Left ventricle myocardium superior (tissue), 1 donor: ENCODE measurements at places on chromosomes 6 and 20.

- no peak for DNase-seq
These were observed 1309.0 kb downstream of the EPHA7 start for GRCh38 chr6:92110403-92110802.

DNA sequence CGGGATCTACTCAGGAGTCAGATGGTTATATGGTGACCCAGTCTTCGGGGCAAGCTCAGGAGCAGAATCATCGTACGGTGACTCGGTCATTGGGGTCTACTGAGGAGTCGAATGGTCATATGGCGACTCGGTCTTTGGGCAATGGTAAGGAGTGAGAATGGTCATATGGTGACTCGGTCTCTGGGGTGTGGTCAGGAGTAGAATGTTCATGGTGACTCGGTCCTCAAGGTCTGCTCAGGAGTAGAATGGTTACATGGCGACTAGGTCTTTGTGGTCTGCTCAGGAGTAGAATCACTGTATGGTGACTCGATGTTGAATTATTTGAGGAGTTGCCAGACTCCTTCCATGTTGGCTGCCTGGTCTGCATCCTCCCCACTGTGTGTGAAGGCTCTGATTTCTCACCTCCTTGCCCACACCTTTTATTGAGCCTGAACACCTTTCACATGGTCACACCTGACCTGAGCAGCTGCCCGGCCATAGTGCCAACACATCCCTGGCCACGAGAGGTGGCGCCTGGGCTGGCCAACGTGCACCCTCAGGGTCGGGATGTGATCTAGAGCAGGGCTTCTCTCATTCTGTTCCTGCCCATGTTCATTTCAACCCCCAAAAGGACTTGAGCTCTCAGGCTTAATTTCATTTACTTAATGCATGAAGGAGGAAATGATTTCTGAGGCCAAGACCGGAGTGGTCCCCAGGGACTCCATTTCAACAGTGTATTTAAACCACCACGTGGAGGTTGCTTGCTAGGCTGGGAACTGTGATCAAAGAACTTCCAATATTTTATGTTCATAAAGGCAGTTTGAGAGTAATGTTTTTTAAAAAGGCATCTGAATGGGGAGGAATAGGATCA is 119.5 kb downstream of the PHACTR3 start:
- no peak for DNase-seq

GRCh38 chr20:15455279-15455678 is 1117.9 kb upstream of the FLRT3 start:
- DNase-seq: no peak

DNA sequence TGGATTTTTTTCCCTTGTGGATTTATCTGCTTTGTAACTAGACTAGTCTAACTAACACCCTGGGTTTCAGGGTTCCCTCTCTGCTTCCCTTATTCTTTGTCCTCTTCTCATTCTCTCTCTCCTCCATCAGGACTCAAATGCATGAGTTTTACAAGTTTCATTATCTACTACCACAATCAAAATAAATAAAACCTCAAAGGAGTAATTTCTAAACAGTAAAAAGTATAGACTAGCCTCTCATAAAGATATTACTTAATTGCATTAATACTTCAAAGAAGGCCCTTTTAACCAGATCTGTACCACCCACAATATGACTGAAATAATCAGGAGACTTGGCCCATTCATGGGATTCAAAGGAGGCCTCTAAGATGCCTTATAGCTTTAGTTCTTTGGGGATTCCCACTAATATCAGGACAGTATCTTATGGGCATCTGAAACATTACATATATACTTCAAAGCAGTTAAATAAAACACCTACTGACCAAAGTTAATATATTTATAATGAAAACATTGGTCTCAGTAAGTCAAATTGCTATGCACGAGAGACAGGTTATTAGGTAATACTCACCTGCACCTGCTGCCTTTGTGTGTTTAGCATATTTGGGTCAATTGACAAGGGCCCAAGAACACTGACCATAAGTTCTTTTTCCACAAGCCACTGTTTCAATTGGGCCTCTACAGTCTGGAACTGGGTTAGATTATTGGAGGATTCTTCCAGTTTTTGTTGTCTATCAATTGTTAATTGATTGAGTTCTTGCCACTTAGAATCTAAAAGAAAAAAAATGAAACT is 85.7 kb downstream of the DST start:
- no peak for DNase-seq

DNA sequence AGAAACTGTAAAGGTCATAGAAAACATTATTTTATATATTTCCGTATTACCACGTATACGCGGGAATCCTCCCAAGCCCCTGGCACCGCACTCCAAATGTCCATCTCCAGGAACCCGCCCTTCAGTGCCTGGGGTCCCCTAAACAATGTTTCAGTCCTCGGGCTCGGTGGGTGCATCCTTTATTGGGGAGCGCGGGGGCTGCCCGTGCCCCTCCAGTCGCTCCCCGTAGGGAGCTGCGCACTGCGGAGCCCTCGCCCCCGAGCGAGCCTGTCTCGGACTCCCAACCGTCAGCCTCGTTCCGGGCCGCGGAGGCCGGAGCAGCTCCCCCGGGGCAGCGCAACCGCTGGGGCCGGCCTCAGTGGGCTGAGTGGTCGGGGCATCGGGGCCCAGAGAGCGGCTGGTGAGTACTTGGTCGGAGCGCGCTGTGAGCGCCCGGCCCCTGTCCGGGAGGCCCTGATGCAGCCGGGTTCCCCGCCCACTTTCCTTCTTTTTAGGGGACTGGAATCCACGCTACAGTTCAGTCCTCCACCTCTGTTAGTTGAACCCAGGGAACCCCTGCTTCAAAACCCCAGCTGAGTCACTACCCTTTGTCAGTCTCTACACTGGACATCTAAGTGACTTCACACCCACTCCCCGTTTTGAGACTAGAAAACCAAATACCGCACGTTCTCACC is at the start of gene DNAH8:
Gene DNAH8 (plus strand): TSS at position 296 of the 674 bp plus-strand sequence. CDS start 7,499 bp downstream, outside the sequence.
- no peak for DNase-seq

- no peak for DNase-seq
These were observed 226.8 kb downstream of the C6orf118 start for GRCh38 chr6:165082636-165083035.

DNA sequence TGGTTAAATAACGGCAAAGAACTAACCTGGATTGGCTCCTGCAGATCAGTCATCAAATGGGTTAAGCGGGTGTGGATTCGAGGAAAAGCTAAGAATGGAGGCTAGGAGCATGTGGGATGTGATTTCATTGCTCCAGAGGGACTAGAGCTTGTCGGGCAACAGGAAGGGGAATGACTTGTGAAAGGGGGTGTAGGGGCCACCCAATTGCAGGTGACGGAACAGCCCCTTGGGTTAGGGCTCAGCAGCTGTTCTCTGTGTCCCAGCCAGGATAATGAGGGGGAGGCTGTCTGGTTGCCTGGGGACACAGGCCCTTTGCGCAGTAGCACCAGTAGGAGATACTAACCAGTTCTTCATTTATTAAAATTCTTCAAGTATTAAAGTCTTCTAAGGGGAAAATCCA is 25.0 kb upstream of the MRPS18A start:
- DNase-seq: peak; percentile 41

DNA sequence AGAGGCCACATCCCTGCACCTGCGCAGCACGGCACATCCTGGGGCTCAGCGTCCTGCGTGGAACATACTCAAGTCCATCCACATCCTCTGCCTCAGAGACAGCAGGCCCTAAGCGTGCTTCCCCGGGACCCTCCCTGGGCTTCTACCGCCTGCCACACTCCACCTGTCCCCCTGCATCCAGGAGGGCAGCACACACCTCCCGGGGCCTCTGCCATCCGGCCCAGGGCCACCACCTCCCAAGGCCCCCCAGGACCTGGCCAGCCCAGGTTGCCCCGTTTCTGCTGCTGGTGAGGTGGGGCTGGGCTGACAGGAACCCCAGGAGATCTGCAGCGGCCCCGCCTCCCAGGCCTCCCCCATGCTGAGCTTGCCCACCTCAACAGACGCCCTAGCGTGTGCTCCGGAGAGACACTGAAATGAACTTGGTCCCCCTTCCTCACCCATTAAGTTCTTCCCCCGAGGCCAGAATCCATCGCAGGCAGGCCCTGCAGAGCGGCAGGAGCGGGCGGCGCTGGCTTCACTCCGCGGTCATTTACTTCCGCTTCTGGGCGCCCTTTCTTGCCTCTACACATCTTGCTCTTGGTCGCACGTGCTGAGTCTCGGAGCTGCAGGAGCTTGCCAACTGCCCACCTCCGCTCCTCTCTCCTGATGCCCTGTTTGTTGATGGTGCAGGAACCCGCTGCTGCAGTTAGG is 235.3 kb downstream of the TAF4 start:
- DNase-seq: peak; percentile 19

GRCh38 chr6:157264701-157265100 is 58.6 kb downstream of the TMEM242 start:
- no peak for DNase-seq

GRCh38 chr6:30258204-30258603 is 45.0 kb upstream of the TRIM26 start:
- no peak for DNase-seq

GRCh38 chr6:7152462-7152861 is 44.7 kb downstream of the RREB1 start:
- DNase-seq: no peak

DNA sequence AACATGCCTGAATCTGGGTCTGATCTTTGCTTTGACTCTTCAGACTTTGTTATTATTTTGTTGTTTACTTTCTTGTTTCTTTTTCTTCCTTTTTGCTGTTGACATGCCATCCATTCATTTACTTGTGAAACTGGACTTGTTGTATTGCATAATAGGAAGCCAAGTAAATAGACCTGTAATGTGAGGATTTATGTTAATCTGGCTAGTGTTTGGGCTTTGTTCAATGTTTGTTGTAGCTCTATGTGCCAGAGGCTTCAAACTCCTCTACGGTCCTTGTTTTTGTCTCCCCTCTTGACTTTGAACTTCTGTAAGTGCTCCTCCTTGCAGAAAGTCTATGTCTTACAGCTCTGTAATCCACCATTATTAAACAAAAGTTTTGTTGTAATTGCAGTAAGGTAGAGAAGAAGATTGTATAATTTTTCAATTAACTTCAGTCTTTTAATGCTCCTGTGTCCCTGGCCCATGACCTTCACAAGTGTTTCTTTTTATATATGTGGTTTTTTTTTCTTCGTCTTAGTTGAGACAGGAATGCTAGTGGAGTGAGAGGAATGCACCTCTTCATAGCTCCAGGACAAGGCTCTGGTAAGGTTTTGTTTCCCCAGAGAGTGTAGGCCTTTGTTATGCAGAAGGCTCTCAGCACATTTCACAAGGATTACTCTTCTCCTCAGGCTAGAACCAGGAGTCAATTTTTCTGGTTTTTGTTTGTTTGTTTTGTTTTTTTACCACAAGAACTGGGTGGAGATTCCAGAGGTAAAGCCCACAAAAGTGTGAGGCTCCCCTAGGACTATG is 1061.8 kb upstream of the CITED2 start:
- no peak for DNase-seq

GRCh38 chr6:116238083-116238482 is 15.8 kb downstream of the TSPYL4 start:
- DNase-seq: no peak

GRCh38 chr6:21354805-21355238 is 238.7 kb upstream of the SOX4 start:
- DNase-seq: no peak

DNA sequence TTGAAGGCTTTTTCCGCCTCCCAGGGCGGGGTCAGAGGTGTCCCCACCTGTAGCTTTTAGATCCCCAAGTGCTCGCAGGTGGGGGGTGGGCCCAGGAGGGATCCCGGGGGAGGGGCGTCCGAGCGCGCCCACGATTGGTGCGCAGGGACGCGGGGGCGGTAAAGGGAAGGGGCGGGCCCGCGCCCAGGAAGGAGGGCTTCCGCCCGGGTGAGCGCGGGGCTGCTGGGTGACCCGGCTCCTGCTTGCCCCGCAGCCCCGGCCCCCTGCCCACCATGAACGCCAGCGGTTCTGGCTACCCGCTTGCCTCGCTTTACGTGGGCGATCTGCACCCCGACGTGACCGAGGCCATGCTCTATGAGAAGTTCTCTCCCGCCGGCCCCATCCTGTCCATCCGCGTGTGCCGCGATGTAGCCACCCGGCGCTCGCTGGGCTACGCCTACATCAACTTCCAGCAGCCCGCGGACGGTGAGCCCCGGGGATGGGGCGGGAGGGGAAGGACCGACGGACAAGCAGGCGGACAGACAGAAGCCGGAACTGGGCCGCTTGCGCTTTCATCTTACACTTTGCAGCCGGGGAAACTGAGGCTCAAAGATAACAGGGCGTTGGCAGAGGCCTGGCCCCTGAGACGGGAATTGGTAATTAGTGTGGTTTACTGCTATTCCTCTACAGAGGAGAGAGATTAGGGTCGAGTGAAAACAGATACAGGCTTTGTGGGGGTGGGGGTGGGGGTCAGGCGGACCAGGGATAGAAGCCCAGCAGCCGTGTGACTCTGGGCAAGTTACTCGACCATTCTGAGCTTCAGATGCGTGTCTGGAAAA is at the start of gene PABPC1L:
Gene PABPC1L (plus strand): TSS at position 189 of the 818 bp plus-strand sequence. CDS start 84 bp downstream, at position 273.
- peak; percentile 81 for DNase-seq

- no peak for DNase-seq
These were observed 19.1 kb downstream of the VSTM2L start for GRCh38 chr20:37922016-37922415.

GRCh38 chr6:8389036-8389818 is 46.1 kb downstream of the SLC35B3 start:
- no peak for DNase-seq

DNA sequence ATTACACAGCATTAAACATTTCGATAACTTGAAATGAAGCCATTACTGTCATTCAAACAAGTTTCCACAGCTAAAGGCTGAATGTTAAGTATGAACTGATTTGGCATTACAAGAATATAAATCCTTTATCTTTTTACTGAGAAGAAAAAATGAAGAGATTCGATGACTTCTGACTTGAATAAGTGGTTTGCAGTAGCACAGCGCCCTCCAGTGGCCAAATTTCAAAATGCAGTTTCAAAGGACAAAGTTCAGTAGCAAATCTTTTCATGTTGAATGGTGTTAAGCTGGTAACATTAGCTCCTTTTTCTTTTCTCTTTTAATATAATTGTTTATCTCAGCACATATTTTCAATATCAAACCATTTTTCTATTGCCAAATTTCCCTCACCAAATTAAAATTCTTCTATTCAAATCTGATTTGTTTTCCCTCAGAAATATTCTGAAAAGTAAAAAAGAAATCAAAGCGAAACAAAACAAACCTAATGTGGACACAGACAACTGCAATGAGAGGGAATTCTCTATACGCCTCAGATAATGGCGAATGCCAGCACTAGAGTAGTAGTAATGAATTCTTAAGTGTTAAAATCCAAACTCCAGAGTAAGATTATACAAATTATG is 145.7 kb downstream of the BTBD9 start:
- DNase-seq: peak; percentile 48

DNA sequence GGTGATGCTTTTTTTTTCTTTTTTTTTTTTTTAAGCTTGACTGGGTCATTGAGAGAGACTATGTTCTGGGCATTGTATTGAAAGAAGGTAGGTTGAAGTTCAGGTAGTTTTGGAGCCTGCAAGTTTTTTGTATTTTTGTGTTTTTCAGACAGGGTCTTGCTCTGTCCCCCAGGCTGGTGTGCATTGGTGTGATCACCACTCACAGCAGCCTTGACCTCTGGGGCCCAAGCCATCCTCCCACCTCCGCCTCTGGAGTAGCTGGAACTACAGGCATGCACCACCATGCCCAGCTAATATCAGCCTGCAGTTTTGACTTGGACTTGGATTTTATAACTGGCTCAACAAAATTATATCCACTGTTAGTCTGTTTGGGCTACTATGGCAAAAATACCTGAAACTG is 31.7 kb upstream of the TFAP2A start:
- DNase-seq: no peak

- DNase-seq: no peak
These were observed 22.2 kb downstream of the EPB41L2 start for GRCh38 chr6:131040866-131041265.

- DNase-seq: no peak
These were observed 90.0 kb downstream of the CD24 start for GRCh38 chr6:106884576-106884975.
